ENCODE measurements at places on chromosomes 5 and 9. TPM values are rescaled to one million over a fixed set of nuclear protein-coding genes. Genes with fewer than 3 reads are reported as not detected.

The GPR21 gene
- total RNA-seq, result not detected

The TEX48 gene
- total RNA-seq, result not detected

The CSF1R gene
- not detected for total RNA-seq

The CDX1 gene
- not detected for total RNA-seq

The CDH9 gene
- 0.13 TPM for total RNA-seq

The ANKRD34B gene
- not detected for total RNA-seq

The DNM1 gene
- total RNA-seq, result 23.2 TPM

The CMYA5 gene
- 0.26 TPM for total RNA-seq

The NPR3 gene
- total RNA-seq, result 2.7 TPM

The SAXO1 gene
- total RNA-seq, result not detected

The NEUROG1 gene
- total RNA-seq, result not detected

The PCDHB15 gene
- total RNA-seq, result 0.48 TPM

All from epithelial cell of alveolus of lung (primary cell).